CD4-positive, alpha-beta T cell (primary cell): ENCODE measurements at places on chromosomes 12 and 14.

DNA sequence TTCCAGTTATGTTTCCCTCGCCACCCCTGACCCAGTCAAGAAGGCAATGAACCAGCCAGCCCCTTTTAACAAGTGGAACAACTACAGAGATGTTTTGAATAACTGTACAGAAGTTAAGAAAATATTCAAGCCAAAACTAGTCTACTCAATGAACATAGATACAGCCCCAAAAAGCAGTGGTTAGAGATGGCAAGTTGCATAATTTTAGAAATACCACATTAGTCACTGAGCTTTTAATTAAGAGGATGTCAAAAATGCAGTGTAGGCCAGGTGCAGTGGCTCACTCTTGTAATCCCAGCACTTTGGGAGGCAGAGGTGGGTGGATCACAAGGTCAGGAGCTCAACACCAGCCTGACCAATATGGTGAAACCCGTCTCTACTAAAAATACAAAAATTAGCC, 27.2 kb downstream of the PROX2 start:
- DNase-seq, result no peak

DNA sequence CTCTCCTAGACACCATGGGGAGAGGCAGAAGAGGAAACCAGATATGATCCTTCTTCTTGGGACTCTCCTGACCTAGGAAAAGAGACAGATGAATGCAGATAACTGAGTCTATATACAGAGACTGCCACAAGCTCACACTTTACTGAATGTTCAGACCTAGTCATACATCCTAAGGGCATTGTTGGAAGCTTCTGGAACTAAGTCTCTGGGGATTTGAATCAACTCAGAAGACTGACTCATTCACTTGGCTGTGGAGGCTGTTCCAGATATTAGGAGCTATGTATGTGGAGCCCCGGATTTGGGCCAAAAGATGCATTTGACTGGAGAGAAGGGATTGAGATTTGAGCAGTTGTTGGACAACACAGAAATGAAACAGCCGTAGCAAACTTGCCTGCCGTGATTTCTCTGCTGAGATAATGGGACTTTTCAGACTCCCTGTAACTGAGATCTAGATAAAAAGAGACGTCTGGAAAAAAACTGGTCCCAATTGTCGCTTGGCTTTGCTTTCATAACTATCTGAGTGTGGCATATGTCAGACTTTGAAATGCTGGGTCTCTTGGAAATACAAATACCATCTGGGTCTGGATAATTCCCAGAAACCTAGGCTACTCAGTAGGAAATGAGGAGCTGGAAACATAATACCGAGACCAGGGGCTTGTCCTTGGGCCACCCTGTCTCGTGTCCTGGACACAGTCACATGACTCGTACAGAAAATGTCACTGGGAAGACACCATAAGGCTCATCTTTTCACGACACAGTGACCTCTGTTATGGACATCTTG, 396.8 kb downstream of the NUAK1 start:
- no peak for DNase-seq

DNA sequence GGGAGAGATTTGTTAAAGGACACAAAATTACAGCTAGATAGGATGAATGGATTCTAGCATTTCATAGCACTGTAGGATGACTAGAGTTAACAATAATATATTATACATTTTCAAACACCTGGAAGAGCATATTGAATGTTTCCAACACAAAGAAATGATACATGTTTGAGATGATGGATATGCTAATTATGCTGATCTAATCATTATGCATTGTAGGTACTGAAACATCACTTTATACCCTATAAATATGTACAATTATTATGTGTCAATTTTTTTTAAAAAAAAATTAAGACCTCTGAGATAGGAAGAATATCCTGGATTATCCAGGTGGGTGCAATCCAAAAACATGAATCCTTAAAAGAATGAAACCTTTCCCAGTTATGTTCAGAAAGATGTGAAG, 100.3 kb upstream of the CPNE8 start:
- DNase-seq, result no peak

DNA sequence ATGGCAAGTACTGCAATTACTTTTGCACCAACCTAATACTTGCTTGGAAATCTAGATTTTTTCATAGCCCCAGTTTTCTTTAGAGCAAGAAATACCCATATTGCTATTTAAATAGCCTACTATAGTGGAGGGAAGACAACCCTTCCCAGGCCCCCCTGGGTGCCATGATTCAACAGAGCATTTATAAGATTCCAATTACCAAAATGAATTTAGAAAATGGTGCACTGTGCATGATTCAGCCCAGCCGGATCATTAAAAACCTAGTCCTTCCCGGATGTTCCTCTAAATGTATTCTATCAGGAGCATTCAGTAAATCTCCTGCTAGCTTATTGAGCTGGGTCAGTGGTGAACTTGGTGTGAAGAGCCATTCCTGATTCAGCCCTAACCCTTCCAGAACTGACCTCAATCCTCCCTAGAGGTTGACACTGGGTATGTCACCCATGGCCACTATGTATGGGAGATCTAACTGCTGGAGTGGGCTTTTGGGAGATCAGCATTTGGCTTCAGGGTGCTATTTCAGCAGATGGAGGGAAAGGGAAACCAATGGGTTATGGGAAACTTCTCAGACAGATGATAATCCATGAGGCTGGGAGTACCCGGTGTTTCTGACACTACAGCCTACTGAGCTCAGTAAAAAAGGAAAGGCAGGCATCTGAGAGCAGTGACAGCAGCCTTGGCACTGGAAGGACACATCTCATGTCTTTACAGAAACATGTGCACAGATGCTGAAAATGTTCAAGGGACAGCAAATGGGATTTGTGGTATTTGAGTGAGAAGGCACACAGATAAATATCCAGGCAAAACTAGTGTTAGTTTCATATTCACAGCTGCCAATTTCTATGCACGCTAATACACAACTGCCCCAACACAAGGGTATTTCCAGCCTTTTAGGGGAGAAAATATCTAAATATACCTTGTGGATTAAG, 258.9 kb downstream of the DPF3 start:
- no peak for DNase-seq

DNA sequence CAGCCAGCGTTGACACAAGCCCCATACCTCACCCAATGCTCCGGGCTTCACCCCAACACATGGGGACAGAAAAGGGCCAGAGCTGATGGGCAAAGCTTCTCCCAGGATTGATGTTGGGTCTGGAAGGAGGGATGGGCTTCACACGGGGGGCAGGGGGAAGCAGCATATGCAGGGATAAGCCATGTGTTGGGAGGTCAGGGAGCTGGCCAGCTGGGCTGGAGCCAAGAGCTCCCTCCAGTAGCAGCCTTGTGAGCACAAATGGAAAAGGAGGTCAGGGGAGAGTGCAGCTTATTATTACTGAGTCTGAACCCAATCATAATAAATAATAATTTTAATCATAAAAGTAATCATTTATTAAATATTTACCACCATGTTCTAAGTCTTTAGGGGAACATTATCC, 9.3 kb downstream of the PLEKHD1 start:
- no peak for DNase-seq

GRCh38 chr14:101991352-101991751, 27.0 kb downstream of the DYNC1H1 start:
- no peak for DNase-seq

- DNase-seq, result no peak
Measured at GRCh38 chr14:68705741-68706283, 87.1 kb downstream of the ZFP36L1 start.

DNA sequence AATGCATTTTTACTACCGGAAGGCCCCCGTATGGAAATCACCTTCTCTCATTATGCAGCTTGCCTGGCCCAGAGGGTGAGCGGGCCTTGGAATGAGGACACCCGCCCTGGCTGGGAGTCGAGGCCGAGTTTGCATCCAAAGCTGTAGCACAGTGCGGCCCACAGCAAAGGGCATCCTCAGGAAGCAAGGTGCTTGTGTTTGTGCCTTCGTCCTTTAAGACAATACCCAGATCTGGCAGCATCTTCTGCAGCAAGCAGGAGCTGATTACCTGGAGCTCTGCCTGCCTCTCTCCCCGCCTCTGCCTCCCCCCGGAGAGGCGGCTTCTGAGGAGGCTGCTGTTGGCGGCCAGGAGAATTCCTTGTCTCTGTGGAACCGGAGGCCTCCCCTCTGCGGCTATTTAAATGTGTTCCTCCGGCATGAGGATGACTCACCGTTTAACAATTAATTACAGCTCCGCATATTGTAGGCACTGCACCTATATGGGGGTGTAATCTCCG, 145.3 kb downstream of the CACNA1C start:
- DNase-seq, result no peak

- no peak for DNase-seq
Measured at GRCh38 chr12:4115570-4115969, 158.0 kb upstream of the CCND2 start.

- no peak for DNase-seq
Measured at GRCh38 chr14:95088665-95089064, 68.7 kb downstream of the DICER1 start.

GRCh38 chr12:130672089-130672820, 43.8 kb downstream of the RIMBP2 start:
- no peak for DNase-seq

GRCh38 chr12:67645601-67646000, 2.9 kb upstream of the DYRK2 start:
- no peak for DNase-seq

- DNase-seq, result peak; percentile 79
Measured at GRCh38 chr14:75050852-75051555, at the start of gene MLH3. Gene MLH3 (minus strand): TSS chr14:75051467. CDS start chr14:75049655, 1,812 bp downstream.

DNA sequence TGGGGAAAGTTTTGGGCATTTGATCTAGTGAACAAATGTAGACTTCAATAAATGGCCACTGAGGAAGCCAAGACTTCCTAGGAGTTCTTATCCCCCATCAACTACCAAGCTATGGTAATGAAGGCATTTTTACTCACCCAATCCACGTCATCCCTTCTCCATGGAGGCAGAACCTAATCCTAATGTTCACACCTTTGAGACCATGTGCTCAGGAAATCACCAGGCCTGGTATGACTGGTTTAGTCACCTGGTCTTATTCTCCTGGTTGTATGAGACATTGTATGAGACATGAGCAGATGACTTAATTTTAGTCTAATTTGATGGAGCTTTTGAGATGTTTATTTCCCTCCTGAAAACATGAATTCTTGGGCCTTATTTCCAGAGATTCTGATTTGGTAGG, 88.6 kb downstream of the PAX9 start:
- DNase-seq, result no peak

DNA sequence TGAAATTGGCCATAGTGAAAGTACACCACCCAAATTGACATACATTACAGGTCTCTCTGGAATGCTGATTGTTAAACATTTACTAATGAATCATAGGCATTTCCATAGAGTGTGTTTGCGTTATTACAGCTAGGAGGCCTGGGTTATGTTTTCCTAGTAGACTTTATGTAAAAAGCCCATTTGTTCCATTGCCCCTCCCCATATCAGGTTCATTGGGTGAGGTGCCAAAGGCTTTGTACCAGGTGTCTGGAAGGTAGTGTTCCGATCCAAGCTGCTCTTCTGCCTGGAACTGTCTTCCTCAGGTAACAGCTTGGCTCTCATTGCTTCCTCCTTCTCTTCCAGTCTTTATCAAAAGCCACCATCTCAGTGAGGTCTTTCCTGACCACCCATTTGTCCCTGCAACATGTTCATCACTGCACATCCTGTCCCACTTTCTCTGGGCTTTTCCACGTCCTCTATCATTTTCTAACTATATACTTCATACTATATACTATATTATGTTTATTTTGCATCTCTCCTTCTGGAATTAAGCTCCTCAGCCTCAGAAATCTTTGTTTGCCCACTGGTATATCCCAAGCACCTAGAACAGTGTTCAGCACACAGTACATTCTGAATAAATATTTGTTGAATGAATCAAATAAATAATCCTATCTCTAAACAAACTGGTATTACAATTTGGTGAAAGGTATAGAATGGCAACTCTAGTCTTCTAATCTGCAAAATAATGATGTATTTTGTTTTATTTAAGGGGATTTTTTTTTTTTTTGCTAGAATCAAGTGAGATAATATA, 252.3 kb downstream of the KTN1 start:
- DNase-seq, result no peak

DNA sequence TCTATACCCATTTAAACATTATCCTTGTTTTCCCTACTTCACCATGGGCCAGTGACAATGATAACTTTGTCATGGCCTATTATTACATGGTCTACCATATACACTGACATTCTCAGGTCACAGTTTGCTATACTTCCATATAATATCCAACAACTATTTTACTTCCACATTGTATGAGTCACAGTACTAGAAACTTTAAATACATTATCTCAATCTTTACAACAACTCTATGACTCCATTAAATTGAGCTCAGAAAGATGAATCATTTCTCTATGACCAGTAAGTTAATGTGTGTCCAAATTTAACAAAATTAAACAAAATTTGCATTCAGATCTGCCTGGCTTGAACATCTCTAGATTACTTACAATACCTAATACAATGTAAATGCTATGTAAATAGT, 93.9 kb downstream of the PLEKHG7 start:
- no peak for DNase-seq

GRCh38 chr14:85590784-85591183, 60.8 kb downstream of the FLRT2 start:
- DNase-seq, result no peak

- no peak for DNase-seq
Measured at GRCh38 chr12:102735104-102735503, 181.9 kb downstream of the PAH start.

- no peak for DNase-seq
Measured at GRCh38 chr14:22597265-22597664, 835 bp upstream of the ABHD4 start.

DNA sequence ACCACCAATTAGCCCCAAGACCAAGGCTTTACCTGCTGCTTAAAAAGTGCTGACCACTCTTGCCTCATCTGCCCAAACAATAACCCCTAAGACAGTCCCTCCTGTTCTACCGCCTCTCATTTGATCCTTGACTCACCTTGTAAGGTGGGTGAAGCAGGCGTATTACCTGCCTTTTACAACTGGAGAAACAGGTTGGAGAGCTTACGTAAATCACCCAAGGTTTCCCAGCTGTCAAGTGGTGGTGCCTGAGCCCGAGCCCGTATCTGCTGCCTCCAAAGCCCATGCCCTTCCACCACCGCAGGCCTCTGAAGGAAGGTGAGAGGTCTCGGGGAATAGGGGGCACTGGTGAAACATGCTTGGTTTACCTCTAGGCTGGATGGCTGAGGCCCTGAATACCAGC, 36.6 kb downstream of the MAX start:
- no peak for DNase-seq

GRCh38 chr12:28089338-28089737, 100.9 kb upstream of the CCDC91 start:
- no peak for DNase-seq

GRCh38 chr12:74689071-74689655, 151.5 kb downstream of the ATXN7L3B start:
- peak; percentile 56 for DNase-seq

- no peak for DNase-seq
Measured at GRCh38 chr14:100213587-100213955, 25.4 kb upstream of the YY1 start.
